CD4-positive, alpha-beta memory T cell (primary cell): ENCODE measurements at places on chromosomes 7 and 10. TPM values are rescaled to one million over a fixed set of nuclear protein-coding genes. Genes with fewer than 3 reads are reported as not detected.
A peak's percentile ranks its signal among the peaks of the same experiment; 100 is the strongest.

CPA2 gene
- not detected for total RNA-seq

GNA12 gene
- 16.6 TPM for total RNA-seq

CRTAC1 gene
- not detected for total RNA-seq

STK31 gene
- total RNA-seq = 0.55 TPM

FAM25A gene
- total RNA-seq = not detected

FAM13C gene
- not detected for total RNA-seq

ITGB8 gene
- total RNA-seq = 0.11 TPM

GRCh38 chr7:108140671-108141070 lies 10.5 kb upstream of the LAMB4 start:
- H3K36me3 ChIP-seq = no peaks in the 10 kb centered on the region
- H3K4me3 ChIP-seq = no peak overlapping the region
- DNase-seq = no peak
- H3K4me1 ChIP-seq = peaks cover 6% of the 10 kb centered on the region
- H3K27ac ChIP-seq = no peak overlapping the region

DNA sequence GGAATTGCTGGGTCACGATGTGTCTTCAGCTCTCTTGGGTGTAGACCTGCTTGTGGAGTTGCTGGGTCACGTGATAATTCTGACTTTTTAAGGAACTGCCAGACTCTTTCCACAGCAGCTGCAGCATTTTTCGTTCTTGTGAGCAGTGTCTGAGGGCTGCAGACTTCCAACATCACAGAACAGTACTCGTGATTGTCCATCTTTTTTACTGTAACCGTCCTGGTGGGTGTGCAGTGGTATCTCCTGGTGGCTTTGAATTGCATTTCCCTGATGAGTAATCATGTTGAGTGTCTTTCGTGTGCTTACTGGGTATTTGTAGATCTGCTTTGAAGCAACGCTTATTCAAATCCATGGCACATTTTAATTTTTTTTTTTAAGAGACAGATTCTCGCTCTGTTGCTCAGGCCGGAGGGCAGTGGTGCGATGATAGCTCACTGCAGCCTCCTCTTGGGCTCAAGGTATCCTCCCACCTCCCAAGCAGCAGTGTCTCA lies 22.7 kb downstream of the INPP5A start:
- H3K4me3 ChIP-seq = no peak overlapping the region
- no peaks in the 10 kb centered on the region for H3K27me3 ChIP-seq
- H3K27ac ChIP-seq = no peak overlapping the region
- H3K4me1 ChIP-seq = peaks cover 20% of the 10 kb centered on the region

DNA sequence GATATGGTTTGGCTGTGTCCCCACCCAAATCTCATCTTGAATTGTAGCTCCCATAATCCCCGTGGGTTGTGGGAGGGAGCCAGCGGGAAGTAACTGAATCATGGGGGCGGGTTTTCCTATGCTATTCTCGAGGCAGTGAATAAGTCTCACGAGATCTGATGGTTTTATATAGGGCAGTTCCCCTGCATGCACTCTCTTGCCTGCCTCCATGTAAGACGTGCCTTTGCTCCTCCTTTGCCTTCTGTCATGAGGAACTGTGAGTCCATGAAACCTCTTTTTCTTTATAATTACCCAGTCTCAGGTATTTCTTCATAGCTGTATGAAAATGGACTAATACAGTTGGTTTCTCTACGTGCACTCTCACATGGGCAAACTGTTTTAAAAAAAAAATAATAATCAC lies 207.7 kb downstream of the SLC25A13 start:
- no peaks in the 10 kb centered on the region for H3K4me1 ChIP-seq
- H3K4me3 ChIP-seq = no peak overlapping the region
- no peaks in the 10 kb centered on the region for H3K36me3 ChIP-seq
- no peak for DNase-seq
- H3K27ac ChIP-seq = no peak overlapping the region
- H3K27me3 ChIP-seq = no peaks in the 10 kb centered on the region

GRCh38 chr10:25651534-25651933 lies 282.5 kb upstream of the MYO3A start:
- H3K36me3 ChIP-seq = no peaks in the 10 kb centered on the region
- no peak for DNase-seq
- H3K27ac ChIP-seq = no peak overlapping the region

- peaks cover 13% of the 10 kb centered on the region for H3K4me1 ChIP-seq
- no peak for DNase-seq
- H3K27ac ChIP-seq = no peak within 1 kb of the TSS
- no peaks in the 10 kb centered on the region for H3K36me3 ChIP-seq
- H3K27me3 ChIP-seq = no peaks in the 10 kb centered on the region
Measured at GRCh38 chr7:93226310-93226709, at the start of gene HEPACAM2. Gene HEPACAM2, minus strand, starts transcription at chr7:93226469.

GRCh38 chr7:16813232-16813616 lies 8.4 kb upstream of the AGR2 start:
- no peaks in the 10 kb centered on the region for H3K36me3 ChIP-seq
- no peak overlapping the region for H3K4me3 ChIP-seq
- no peak overlapping the region for H3K27ac ChIP-seq
- H3K27me3 ChIP-seq = no peaks in the 10 kb centered on the region
- no peak for DNase-seq

DNA sequence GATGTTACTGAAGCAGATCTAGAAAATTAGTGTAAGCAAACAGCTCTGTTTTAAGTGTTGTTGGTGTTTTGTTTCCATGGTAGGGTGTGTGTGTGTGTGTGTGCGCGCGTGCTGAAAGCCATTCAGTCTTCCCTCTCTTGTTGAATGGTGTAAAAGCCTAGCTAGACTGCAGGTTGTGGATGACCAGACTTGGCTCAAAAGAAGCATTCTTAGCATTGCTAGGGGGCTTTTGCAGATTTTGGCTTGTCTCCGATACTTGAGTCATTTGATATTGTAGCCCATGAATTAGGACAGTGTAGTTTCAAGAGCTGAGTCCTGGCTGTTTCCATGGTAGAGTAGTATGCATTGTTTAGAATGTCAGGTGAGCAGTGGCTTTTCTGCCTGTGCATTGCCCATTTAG lies 99.1 kb downstream of the SND1 start:
- no peak overlapping the region for H3K27ac ChIP-seq
- H3K4me1 ChIP-seq = peaks cover 5% of the 10 kb centered on the region
- H3K27me3 ChIP-seq = no peaks in the 10 kb centered on the region
- no peak for DNase-seq
- H3K36me3 ChIP-seq = no peaks in the 10 kb centered on the region
- no peak overlapping the region for H3K4me3 ChIP-seq

DNA sequence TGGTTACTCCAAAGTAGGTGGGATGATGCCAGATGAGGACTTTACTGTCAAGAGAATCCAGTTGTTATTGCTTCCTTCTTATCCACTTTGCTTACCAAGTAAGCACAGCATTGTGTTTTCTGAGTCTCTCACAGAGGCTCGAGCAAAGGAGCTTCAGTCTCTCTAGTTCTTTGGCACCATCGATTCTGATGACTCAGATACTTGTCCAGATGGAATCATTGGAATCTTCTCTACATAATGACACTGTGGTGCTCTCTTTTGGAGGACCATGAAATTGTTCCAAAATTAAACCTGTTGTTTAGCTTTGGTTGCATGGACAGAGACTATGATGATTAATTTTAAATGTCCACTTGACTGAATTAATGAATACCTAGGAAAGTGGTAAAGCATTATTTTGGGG lies 132.6 kb downstream of the NXPH1 start:
- H3K4me1 ChIP-seq = no peaks in the 10 kb centered on the region
- no peak overlapping the region for H3K27ac ChIP-seq
- no peak overlapping the region for H3K4me3 ChIP-seq
- H3K36me3 ChIP-seq = no peaks in the 10 kb centered on the region
- H3K27me3 ChIP-seq = no peaks in the 10 kb centered on the region
- no peak for DNase-seq

DNA sequence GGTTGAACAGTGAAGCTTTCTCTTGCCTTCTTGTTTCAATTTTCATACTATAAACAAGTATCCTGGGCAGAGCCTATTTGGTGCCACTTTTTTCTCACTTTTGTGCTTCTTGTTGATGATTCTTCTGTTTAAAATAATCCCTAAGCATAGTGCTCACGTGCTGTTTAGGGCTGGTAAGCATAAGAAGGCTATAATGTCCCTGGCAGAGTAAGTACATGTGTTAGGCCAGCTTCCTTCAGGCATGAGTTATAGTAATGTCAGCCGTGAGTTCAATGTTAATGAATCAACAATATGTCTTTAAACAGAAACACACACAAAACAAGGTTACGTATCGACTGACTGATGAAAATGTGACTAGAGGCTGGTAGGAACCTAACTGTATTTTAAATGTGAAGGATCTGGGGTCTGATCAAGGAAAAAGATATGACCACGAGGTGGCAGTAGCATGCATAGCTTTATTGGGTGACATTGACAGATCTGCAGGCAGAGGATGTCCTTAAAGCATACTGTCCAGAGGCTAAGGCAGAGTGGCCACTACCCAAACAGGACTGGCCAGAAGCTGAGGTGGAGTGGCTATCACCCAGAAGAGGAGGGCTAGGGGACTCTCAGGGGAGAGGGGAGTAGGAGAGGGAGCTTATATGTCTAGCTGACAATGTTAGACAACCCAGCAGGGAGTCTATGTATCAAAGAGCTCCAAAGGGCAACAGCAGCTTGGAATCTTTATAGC lies 113.7 kb downstream of the BRAF start:
- DNase-seq = peak; percentile 67
- H3K4me1 ChIP-seq = no peaks in the 10 kb centered on the region
- H3K36me3 ChIP-seq = no peaks in the 10 kb centered on the region
- no peak overlapping the region for H3K27ac ChIP-seq
- H3K27me3 ChIP-seq = no peaks in the 10 kb centered on the region

DNA sequence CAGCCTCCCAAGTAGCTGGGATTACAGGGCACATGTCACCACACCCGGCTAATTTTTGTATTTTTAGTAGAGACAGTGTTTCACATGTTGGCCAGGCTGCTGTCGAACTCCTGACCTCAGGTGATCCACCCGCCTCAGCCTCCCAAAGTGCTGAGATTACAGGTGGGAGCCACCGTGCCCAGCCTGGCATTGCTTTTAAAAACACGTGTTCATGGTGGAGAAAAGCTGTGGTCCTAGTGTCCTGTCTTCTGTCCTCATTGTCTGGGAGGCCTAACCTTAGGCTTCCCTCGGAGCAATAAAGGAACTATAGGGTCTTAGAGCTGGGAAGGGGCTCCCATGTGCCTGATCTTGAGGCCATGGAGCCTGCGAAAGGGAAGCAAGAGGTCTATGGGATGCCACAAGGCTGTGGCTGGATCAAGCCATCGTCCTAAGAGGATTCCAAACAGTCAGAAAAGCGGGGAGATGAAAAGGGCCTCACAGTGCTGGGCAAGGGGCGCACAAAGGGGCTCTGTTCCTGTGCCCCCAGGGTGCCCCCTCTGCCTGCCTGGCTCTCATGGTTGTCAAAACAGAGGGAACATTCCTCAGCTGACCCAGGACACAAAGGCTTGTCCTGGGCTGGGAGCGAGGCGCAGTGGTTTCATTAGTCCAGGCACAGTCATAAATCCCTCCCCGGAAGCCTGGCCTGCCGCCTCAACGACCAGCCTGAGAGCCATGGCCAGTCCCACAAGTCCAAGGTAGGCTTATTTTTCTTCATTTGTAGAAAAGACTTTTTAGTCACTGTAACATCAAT lies 106.6 kb upstream of the TNS3 start:
- H3K27ac ChIP-seq = no peak overlapping the region
- no peaks in the 10 kb centered on the region for H3K4me1 ChIP-seq
- H3K36me3 ChIP-seq = no peaks in the 10 kb centered on the region
- no peaks in the 10 kb centered on the region for H3K27me3 ChIP-seq

GRCh38 chr7:104805449-104806317 lies 208.3 kb upstream of the KMT2E start:
- no peak overlapping the region for H3K27ac ChIP-seq
- H3K4me1 ChIP-seq = no peaks in the 10 kb centered on the region
- no peaks in the 10 kb centered on the region for H3K27me3 ChIP-seq

- no peaks in the 10 kb centered on the region for H3K27me3 ChIP-seq
- no peak overlapping the region for H3K27ac ChIP-seq
- no peak overlapping the region for H3K4me3 ChIP-seq
- peaks cover 13% of the 10 kb centered on the region for H3K4me1 ChIP-seq
Measured at GRCh38 chr10:21372651-21373410, 152.7 kb downstream of the SKIDA1 start.

GRCh38 chr10:3754727-3755439 lies 30.1 kb downstream of the KLF6 start:
- no peaks in the 10 kb centered on the region for H3K36me3 ChIP-seq
- no peak overlapping the region for H3K27ac ChIP-seq
- no peak for DNase-seq

DNA sequence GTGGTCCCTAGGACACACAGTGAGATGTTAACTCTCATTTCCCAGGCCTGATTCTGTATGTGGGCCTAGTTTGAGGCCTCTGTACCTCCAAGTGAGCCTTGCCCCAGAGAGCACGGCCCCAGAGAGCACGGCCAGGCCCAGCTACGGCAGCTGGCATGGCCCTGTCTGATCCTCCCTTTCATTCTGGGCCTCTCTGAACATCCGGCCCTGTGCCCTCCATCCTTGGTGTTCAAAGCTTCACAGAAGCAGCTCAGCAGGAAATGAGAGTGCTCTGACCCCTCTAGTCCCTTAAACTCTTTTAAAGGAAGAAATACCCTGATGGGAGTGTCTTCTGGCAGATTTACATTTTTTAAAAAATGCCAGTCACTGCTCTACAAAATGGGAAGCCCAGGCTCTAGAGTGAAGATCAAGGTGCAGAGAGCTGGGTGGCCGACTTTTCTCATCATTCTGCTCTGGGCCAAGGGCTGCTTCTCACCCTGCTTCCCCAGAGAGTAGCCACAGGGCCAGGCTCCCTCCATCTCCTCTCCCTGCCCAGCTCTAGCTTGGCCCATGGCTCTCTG lies 171.9 kb downstream of the RPS24 start:
- no peaks in the 10 kb centered on the region for H3K36me3 ChIP-seq
- DNase-seq = no peak
- no peaks in the 10 kb centered on the region for H3K4me1 ChIP-seq

DNA sequence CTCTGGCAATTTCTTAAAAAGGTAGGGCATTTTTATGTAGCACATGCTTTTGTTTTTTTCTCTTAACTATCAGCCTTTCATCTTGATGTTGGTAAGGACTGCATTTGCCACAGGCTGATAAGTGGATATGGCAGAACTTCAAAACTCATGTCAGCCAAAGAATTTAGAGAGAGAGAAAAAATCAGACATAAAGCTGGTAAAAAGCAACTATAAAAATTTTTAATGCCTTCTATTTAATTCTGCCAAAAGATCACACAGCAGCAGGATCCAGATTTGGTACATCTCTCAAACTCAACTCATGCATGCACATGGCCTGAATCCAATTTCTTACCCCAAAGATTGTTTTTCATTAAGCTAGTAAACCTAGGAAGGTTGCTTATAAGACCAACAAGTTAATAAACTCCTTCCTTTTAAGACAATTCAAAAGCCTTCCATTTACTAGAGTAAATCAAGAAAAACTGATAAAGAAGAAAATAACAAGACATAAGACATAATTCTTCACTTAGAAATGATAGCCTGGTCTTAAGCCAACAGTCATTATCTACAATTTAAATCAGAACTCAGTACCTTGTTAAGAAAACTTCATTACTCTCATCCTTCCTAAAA lies 69.3 kb downstream of the GLI3 start:
- no peak overlapping the region for H3K27ac ChIP-seq
- no peaks in the 10 kb centered on the region for H3K4me1 ChIP-seq
- H3K4me3 ChIP-seq = no peak overlapping the region
- H3K27me3 ChIP-seq = no peaks in the 10 kb centered on the region
- DNase-seq = no peak
- H3K36me3 ChIP-seq = no peaks in the 10 kb centered on the region
